ENCODE measurements at places on chromosomes 13 and 19.

DNA sequence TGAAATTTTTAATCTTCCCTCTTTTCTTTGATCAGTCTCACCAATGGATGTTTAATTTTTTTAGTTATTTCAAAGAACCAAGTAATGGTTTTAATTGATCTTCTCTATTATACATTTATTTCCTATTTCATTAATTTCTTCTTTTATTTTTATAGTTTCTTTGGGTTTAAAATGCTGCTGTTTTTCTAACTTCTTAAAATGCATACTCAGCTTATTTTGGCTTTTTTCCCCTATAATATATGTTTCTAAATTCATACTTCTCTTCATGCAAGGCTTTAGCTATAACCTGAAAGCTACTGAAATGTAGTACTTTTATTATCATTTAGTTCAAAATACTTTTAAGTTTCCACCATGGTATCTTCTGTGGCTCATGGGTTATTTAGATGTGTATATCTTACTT, 53.9 kb downstream of the ANKRD10 start:
- H3K27ac ChIP-seq: no peak overlapping the region
- no peak for DNase-seq
- peaks cover 16% of the 10 kb centered on the region for H3K27me3 ChIP-seq
- peaks cover 2% of the 10 kb centered on the region for H3K36me3 ChIP-seq
- H3K4me3 ChIP-seq: no peak overlapping the region

GRCh38 chr13:20691616-20692015, 11.9 kb upstream of the IL17D start:
- DNase-seq: no peak
- no peaks in the 10 kb centered on the region for H3K4me1 ChIP-seq
- H3K27me3 ChIP-seq: peaks cover 10% of the 10 kb centered on the region
- H3K27ac ChIP-seq: no peak overlapping the region

DNA sequence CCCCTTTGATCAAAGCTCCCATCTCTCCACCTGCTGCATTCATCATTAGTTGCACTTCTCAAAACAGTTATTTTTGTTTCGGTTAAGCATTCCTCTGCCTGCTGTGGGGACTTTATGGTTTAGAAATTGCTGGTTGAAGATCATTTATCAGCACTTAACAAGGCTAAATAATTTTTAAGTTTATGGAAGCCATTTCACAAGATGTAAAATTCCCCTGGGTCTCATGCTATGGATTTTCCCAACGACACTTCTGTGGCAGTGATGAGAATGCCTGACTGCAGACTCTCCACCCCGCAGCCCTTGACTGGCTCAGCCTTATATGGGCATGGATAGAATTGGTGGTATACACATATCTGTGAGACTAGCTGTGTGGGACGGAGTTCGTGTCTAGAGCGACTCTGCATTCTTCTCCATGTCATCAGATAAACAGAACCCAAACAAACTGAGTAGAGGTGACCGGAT, 52.8 kb downstream of the COL4A2 start:
- no peak overlapping the region for H3K27ac ChIP-seq
- H3K4me1 ChIP-seq: no peaks in the 10 kb centered on the region
- no peak overlapping the region for H3K4me3 ChIP-seq
- no peak for DNase-seq
- H3K36me3 ChIP-seq: no peaks in the 10 kb centered on the region

DNA sequence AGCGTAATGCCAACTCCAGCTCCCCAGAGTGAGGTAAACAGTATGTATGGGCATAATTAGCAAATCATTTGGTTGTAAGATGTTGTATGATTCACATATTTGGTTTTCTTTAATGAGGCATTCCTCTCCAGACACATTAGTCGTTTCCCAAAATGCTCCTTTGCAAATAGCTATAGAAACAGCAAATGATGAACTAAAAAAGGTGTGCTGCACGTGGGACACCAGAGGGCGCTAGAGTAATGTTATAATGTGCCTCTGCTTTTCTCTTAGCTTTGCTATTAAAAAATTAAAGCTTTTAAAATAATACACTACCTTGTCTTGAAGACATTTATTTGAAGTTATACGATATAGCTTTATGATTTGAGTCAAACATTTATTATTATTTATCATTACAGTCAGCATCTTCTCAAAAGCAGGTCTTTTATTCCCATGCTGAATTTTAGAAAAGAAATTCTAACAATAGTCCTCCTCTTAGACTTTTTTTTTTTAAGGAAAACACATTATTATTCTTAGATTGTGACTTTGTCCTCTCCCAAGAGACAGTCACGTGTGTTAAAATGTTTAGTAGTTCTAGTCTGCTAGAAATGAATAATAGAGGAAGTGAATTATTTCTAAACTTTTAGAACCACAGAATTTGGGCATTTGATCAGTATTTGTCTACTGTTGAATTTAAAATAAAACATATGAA, 121.6 kb upstream of the FRY start:
- peak; percentile 38 for DNase-seq
- H3K4me3 ChIP-seq: no peak overlapping the region

GRCh38 chr13:25871389-25872125, 180.3 kb downstream of the SHISA2 start:
- H3K36me3 ChIP-seq: peaks cover 14% of the 10 kb centered on the region
- DNase-seq: no peak
- no peak overlapping the region for H3K27ac ChIP-seq
- peaks cover 44% of the 10 kb centered on the region for H3K4me1 ChIP-seq

DNA sequence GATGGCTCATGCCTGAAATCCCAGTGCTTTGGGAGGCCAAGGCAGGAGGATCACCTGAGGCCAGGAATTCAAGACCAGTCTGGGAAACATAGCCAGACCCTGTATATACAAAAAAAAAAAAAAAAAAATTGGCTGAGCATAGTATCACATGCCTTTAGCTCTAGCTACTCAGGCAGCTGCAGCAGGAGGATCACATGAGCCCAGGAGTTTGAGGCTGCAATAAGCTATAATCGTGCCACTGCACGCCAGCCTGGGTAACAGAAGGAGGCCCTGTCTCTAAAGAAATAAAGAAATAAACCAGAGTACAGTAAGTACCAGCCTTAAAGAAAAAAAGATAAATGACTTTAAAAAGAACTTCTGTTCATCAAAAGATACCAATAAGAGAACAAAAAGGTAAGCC, 52.9 kb downstream of the FAM124A start:
- no peaks in the 10 kb centered on the region for H3K4me1 ChIP-seq
- DNase-seq: no peak
- no peak overlapping the region for H3K4me3 ChIP-seq
- H3K27me3 ChIP-seq: peaks cover 13% of the 10 kb centered on the region
- no peak overlapping the region for H3K27ac ChIP-seq

- H3K4me1 ChIP-seq: peaks cover 11% of the 10 kb centered on the region
- no peak for DNase-seq
- H3K27ac ChIP-seq: no peak overlapping the region
- H3K36me3 ChIP-seq: no peaks in the 10 kb centered on the region
Observed at GRCh38 chr13:75864718-75865117, 228.6 kb downstream of the LMO7 start.

DNA sequence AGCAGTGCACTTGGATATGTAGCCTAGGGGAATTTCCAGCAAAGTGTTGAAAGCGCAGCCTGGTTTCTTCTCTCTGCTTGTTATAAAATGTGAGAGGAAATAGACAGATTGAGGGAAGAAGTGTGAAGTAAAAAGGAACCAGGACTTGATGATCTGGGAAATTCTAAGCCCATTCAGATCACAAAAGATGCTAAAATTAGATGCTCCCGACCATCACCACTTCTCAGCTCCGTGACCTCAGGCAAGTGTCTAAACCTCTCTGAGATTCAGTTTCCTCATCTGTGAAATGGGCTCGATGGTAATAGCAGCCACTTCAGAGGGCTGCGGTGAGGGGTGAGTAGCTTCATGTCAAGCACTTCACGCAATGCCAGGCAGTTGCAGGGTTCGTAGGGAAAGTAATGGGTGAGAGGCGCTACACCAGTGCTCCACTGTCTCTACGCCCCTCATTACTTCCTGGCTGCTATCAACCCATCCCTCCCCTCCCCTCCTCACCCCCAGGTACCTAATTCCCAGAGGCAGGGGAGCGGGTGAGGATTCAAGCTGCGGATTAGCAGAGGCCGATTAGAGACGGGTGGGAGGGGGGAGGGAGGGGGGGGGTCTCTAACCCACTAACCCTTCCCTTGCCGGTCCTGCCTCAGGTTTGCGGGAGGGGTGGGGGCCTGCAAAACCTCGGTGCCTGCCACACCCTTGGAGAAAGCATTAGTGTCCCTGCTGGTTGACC, 9.0 kb upstream of the NFIC start:
- peaks cover 2% of the 10 kb centered on the region for H3K36me3 ChIP-seq
- peak overlapping the region; percentile 65 for H3K4me3 ChIP-seq
- no peak for DNase-seq
- H3K27me3 ChIP-seq: peaks cover 32% of the 10 kb centered on the region
